ACHN (cell line): ENCODE measurements at places on chromosomes 1 and 21.

- DNase-seq: no peak
Observed at GRCh38 chr1:47995306-47996050, 1.7 kb downstream of the TRABD2B start.

GRCh38 chr1:55707846-55708245, 492.7 kb upstream of the USP24 start:
- DNase-seq: no peak

GRCh38 chr21:32674038-32674437, 53.8 kb downstream of the SYNJ1 start:
- no peak for DNase-seq

DNA sequence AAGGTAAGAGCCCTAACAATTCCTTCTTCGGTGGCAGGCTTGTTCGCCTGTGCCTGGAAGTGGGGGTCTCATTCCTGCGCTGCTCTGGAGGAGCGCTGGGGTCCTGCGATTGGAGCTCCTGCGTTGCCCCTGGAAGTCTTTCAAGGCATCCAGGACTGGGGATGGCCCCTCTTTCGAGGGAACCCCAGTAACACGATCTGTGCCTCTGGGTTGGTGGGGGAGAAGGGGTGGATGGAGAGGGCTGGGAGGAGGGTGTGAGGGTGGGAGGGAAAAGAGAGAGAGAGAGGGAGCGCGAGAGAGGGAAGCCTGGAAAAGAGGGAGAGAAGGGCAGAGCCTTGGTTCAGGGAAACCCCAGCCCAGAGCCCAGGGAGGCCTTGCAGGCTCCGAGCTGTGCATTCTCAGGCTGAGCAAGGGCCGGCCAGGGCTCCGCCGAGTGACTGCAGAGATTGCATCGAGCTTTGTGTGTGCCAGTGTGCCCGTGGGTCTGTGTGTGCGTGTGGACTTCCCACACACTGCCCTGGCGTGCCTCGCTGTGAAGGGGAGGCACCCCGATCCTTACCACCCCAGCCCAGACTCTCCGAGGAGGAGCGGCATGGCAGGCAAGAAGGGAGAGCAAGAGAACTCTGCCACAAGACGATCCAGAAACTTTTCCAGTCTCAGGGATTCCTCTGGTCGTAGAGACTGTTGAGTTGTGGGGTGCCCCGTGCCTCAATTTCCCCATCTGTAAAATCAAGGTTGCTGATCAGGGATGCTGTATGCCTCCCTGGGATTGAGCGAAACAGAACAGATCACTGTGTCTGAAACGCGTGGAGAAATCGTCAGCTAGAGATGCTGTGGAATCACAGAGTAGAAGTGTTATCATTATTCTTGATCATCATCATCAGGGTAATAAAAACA, 619 bp downstream of the BCL9 start:
- DNase-seq: peak; percentile 46

GRCh38 chr1:236160540-236161127, 18.3 kb downstream of the GPR137B start:
- no peak for DNase-seq

DNA sequence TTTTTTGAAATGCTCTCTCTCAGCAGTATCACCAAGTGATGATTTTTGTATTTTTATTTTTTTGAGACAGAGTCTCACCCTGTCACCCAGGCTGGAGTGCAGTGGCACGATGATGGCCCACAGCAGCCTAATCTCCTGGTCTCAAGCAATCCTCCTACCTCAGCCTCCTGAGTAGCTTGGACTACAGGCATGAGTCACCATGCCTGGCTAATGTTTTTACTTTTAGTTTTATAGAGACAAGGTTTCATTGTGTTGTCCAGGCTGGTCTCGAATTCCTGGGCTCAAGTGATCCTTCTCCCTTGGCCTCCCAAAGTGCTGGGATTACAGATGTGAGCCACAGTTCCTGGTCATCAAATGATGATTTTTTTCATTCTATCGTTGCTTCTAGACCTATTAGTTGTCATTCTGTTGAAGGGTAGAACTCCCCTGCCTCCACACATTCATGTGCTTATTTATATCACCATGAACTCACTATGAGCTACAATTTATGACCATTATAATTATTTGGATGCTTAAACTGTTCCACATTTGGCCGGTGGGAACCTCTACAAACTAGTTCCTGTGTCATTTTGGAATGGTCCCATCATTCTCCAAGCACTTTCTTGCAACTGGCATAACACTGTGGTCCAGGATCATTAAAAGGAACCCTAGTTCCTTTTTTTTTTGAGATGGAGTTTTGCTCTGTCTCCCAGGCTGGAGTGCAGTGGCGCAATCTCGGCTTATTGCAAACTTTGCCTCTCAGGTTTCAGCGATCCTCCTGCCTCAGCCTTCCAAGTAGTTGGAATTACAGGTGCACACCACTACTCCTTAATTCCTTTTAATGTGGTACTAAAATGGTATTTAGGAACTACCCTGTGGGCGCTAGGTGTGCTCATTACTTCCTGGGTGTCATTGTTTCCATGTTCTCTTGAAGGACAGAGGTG, 20.2 kb upstream of the TOR3A start:
- DNase-seq: no peak

GRCh38 chr1:115545791-115546733, 95.7 kb upstream of the VANGL1 start:
- DNase-seq: peak; percentile 97
